Left ventricle myocardium inferior (tissue), 1 donor: ENCODE measurements at places on chromosomes 4 and X.

- DNase-seq: no peak
Measured at GRCh38 chr4:132063829-132064228, 1085.3 kb upstream of the PCDH10 start.

- no peak for DNase-seq
Measured at GRCh38 chr4:139782926-139783522, 117.4 kb downstream of the MGST2 start.

- peak; percentile 20 for DNase-seq
Measured at GRCh38 chr4:126976850-126977632, 655.7 kb upstream of the INTU start.

DNA sequence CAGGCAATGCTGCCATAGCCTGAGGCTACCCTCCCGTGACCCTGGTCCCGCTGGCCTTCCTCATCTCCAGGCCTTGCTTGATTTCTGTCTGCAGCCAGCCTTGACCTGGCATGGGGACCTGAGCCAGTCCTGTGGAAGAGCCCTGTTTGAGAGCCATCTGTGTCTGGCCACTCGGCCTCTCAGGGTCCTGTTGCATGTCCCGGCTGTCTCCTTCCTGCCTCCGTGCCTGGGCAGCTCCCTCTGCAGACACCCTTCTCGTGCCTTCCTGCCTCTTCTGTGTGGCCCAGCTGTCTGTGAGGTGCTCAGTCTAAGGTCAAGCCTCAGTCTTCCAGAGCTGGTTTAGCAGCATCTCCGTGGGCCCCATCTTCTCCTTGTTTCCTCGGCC is 108.4 kb downstream of the SORCS2 start:
- no peak for DNase-seq

GRCh38 chrX:78024349-78025059 is 55.1 kb upstream of the PGAM4 start:
- DNase-seq: peak; percentile 13

DNA sequence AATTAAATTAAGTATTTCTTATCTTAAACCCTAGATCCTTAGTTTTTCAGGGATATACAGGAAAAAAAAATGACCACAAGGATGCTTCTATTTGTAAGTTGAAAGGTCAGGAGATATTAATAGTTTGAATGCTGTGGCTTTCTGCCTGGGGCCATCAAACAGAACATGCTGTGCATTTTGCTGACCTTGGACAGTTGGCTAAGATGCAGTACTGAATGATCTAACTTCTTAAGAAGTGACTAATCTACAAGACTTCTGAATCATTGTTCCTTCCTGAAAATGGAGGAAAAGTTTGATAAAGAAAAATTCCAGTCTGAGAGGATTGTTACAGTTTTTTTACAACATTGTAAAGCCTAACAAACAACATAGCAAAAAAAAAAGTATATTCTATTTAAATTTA is 237.8 kb upstream of the JADE1 start:
- DNase-seq: no peak

- DNase-seq: no peak
Measured at GRCh38 chr4:32884198-32884597, 2164.0 kb downstream of the PCDH7 start.

DNA sequence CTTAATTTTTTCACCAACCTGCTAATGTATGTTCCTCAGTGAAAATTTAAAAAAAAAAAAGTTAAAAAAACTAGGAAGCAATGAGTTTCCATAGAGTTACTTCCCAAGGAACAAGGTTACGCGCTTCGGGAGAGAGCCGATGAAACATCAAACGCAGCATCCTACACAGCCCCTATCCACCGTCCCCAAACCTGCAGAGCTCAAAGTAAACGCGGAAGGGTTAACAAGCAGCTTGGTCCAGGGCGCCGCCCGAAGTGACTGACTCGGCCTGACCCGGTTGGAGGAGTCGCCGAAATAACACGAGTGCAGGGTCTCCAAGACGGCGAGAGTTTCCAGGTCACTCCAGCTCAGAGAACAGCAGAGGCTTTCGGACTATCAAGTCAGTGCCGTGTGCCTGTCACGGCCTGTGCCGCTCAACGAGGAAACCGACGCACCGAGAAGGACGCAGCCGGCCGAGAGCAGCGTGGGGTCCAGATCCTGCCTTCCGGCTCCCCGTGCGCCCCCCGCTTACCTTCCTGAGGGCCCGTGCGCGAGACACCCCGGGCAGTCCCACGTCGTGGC is 512 bp downstream of the NOP14 start:
- no peak for DNase-seq

DNA sequence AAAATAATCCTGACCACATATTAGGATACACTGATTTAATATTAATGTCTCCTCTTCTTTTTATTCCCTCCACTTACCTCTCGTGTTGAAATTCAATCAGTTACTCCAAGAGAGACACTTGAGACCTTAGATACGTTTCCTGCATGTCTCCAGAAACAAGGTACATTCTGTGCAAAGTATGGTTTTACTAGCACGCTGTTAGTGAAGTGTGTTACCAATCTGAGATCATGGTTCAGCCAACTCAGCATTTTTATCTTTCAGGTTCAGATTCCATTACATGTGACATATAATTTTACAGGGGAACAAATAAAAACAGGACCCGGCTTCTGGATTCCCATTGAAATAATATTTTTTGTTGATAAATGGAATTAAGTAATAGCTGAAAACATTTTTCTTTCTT is 32.2 kb downstream of the PDLIM5 start:
- DNase-seq: no peak

DNA sequence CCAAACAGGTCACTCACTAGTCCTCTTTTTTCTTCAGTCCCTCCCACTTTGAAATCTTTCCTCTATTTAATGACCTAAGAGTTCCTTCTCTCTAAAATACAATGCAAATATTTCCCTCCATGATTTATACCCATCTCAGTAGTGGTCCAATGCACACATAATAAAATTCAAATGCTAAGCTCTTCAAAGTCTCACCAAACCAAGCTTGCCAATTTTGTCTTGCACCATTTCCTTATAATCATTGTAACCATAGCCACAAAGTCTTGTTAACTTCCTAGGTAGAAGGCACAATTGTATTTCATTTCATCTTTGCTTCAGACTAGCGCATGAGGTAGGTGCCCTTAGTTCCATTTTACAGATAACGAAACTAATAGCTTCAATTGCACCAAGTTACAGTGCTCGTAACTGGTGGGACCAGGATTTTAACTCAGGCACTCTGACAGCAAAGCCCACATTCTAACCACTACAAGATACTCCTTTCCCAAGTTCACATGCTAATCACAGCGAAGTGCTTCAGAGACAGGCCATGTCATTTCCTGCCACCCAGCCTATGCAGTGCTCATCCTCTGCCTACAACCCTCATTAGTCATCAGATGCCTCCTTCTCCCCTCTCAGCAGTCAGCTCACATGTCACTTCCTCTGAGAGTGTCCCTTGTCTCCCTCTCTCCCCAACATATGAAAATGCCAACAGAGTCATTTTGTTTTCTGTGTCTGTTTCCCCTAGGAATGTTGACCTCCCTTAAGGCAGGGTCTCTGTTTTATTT is 66.9 kb upstream of the PPARGC1A start:
- DNase-seq: no peak

- DNase-seq: no peak
Measured at GRCh38 chrX:42585842-42586621, 191.9 kb downstream of the PPP1R2C start.

- DNase-seq: no peak
Measured at GRCh38 chrX:112760697-112761096, 79.9 kb downstream of the AMOT start.

DNA sequence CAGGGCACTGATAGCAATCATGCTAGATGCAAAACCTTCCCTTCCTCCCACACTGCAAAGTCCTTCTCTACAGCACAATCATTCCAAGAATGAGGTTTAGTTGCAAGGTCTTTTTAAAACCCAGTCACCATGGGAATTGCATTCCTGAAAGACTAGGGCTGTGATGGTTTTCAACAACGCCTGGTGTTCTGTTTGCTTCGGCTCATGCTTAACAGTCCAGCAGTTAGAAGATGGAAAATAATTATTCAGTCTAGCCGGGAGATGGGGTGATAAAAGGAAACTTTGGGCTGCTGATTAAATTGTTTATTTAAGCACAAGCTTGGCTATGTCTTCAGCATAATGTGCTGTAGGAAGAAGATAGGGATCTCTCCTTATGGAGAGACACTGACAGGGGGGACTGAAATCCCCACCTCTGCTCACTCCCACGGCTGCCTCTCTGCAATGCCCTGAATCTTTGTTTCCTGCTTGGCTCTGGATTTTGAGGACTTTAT is 211.4 kb downstream of the MID1IP1 start:
- no peak for DNase-seq

DNA sequence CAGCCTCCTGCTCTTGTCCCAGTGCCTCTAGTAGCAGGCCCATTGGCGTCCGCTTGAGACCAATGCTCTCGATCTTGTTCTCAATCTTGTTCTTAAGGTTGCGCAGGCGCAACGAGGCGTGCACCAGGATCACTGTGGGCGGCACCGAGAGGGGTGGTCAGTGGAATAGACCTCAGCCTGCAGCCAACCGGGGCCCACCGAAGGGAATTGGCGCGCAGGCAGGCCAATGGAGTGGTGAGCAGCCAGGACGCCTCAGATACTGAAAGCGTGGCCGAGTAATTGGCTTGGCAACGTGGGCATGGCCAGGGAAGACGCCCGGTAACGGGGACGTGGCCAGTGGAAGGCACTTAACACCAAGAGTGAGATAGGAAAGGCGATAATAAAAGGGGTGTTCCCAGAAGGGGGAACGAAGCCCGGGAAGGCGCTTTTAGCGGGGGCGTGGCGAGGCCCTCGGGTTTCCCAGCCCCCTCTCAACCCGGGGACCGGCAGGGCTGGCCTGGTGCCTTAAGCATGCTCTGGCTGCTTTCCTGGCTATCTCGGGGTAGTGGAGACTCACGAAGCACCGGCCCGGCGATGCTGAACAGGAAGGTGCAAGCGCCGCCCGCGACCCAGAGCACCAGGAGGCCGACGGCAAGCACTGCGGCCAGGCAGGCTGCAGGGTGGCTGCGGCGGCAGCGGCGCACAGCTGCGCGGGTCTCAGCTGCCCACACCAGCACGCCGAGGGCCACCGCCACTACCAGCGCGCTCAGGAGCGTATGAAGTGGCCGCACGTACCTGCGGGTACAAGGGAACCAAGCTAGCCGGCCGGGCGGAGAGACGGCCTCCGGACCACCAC is 1.7 kb downstream of the PRAF2 start:
- DNase-seq: peak; percentile 72

DNA sequence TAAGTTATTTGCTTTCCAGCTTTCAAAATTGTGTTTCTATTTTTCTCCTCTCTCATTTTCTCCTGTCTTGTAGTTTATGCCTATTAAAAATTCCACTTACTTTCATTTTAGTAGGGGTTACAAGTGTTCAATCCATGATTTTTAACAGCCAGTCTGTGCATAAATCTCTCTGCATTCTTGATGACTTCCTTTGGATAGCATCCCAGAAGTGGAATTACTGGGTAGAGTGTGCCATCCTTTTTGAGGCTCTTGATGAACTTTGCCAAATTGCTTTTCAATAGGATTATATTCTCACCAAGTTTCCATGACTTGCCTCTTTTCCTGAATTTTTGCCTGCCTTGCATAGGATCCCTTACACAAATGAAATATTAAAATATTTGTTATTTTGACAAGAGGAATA is 58.5 kb downstream of the DIPK2B start:
- no peak for DNase-seq

DNA sequence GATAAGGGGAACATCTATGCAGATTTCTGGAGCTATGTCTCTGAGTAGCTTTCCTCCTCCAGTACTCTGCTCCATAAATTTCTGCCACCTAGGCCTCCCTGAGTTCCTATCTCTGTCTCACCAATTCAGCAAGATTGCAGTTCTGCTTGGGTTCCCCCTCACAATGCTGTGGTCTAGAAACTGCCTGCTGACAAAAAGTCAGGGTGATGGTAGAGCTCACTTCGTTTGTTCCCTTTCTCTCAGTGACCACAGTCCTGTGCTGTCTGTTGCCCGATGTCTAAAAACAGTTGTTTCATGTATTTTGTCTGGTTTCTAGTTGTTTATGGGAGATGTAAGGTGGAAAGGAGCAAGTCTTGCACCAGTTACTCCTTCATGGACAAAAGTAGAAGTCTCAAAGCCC is 41.1 kb downstream of the AMMECR1 start:
- no peak for DNase-seq

- no peak for DNase-seq
Measured at GRCh38 chr4:137471895-137472294, 60.4 kb downstream of the PCDH18 start.

GRCh38 chrX:119398974-119399771 is at the start of gene SLC25A43:
TSS of gene SLC25A43 (plus strand) at chrX:119399336. CDS start at chrX:119399404, 68 bp downstream.
- DNase-seq: peak; percentile 31

- no peak for DNase-seq
Measured at GRCh38 chr4:13918991-13919441, 291.5 kb upstream of the BOD1L1 start.

- DNase-seq: no peak
Measured at GRCh38 chr4:2482192-2482591, 13.3 kb downstream of the RNF4 start.

- DNase-seq: no peak
Measured at GRCh38 chr4:17063888-17064287, 165.4 kb upstream of the LDB2 start.

GRCh38 chr4:45324455-45325417 is 598.4 kb upstream of the GNPDA2 start:
- no peak for DNase-seq

DNA sequence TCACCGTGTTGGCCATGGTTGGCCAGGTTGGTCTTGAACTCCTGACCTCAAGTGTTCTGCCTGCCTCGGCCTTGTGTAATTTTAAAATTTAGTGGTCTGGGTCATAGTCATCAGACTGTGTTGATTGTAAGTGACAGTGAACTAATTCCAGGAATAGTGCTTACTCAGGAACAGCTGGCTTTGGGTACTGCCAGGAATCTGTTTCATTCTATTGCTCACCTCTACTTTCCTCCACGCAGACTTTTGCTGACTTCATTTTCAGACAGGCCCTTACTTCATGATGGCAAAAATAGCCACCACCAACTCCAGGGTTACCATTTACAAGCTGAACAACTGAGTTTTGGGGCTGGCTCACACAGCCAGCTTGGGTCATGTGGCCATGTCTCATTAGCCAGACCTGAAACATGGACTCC is 54.6 kb downstream of the FNIP2 start:
- DNase-seq: no peak

GRCh38 chr4:172707622-172708021 is 461.0 kb upstream of the GALNT7 start:
- DNase-seq: no peak

DNA sequence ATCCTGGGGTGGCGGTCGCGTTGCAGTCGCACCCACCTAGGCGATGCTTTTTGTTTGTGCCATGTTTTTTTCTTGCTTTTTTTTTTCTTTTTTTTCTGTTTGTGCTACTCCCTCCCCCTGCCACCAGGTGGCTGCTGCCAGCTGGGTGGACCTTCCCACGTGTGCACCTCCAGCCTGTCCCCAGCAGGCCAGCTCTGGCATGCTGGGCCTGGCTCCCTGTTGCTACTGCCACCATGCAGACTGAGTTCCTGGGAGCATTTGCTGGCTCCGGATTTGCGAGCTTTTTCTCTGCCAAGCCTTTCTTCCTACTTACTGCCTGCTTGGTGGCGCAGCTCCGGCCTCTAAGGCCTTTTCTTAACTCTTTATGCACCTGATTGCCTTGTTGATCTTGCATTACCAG is 161.2 kb upstream of the WDFY3 start:
- no peak for DNase-seq
